ENCODE measurements at places on chromosomes 3 and 15. TPM values are rescaled to one million over a fixed set of nuclear protein-coding genes. Genes with fewer than 3 reads are reported as not detected.

DNA sequence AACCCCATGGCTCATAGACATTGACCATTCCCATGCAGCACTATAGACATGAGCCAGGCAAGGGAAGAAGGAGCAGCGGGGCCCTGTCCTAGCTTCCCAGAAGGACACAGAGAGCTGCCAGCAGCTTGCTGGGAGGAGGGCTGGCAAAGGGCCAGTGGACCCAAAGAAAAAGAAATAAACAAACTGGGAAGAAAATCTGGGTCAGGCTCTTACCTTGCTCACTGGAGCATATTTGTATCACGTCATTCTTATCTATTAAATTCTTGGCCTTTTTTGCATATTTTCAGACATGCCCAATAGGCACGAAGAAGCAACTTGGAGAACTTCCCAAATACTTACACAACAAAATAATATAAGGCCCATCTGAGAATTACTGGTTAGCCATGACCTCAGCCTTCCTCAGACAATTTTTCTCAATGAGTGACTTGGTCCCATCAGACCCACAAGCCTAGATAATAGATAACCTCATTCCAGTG is 28.4 kb downstream of the RASGRP1 start:
- H3K27ac ChIP-seq, result no peak overlapping the region
- peaks cover 4% of the 10 kb centered on the region for H3K27me3 ChIP-seq
- H3K4me3 ChIP-seq, result no peak overlapping the region
- DNase-seq, result no peak
- peaks cover 7% of the 10 kb centered on the region for H3K4me1 ChIP-seq

GRCh38 chr3:190210608-190211007 is 89.9 kb upstream of the P3H2 start:
- peaks cover 7% of the 10 kb centered on the region for H3K4me1 ChIP-seq
- H3K27ac ChIP-seq, result no peak overlapping the region
- no peak overlapping the region for H3K4me3 ChIP-seq
- no peaks in the 10 kb centered on the region for H3K36me3 ChIP-seq
- DNase-seq, result no peak

GRCh38 chr3:13934315-13934714 is 54.4 kb upstream of the WNT7A start:
- no peak overlapping the region for H3K4me3 ChIP-seq
- DNase-seq, result no peak
- H3K27ac ChIP-seq, result no peak overlapping the region

- no peak overlapping the region for H3K27ac ChIP-seq
- DNase-seq, result no peak
- no peaks in the 10 kb centered on the region for H3K36me3 ChIP-seq
Measured at GRCh38 chr3:21747966-21748555, 2.9 kb downstream of the ZNF385D start.

GRCh38 chr3:129996073-129996472 is 21.6 kb downstream of the TRH start:
- no peak for DNase-seq
- no peaks in the 10 kb centered on the region for H3K36me3 ChIP-seq
- no peaks in the 10 kb centered on the region for H3K4me1 ChIP-seq
- peaks cover 24% of the 10 kb centered on the region for H3K27me3 ChIP-seq
- no peak overlapping the region for H3K27ac ChIP-seq

- no peaks in the 10 kb centered on the region for H3K27me3 ChIP-seq
- H3K4me1 ChIP-seq, result no peaks in the 10 kb centered on the region
- H3K27ac ChIP-seq, result no peak overlapping the region
- no peaks in the 10 kb centered on the region for H3K36me3 ChIP-seq
- H3K4me3 ChIP-seq, result no peak overlapping the region
- DNase-seq, result no peak
Measured at GRCh38 chr15:39807791-39808190, 25.1 kb upstream of the FSIP1 start.

- no peaks in the 10 kb centered on the region for H3K27me3 ChIP-seq
- no peaks in the 10 kb centered on the region for H3K36me3 ChIP-seq
- H3K4me3 ChIP-seq, result no peak overlapping the region
- H3K4me1 ChIP-seq, result no peaks in the 10 kb centered on the region
Measured at GRCh38 chr3:129593595-129594339, 12.7 kb downstream of the PLXND1 start.

DNA sequence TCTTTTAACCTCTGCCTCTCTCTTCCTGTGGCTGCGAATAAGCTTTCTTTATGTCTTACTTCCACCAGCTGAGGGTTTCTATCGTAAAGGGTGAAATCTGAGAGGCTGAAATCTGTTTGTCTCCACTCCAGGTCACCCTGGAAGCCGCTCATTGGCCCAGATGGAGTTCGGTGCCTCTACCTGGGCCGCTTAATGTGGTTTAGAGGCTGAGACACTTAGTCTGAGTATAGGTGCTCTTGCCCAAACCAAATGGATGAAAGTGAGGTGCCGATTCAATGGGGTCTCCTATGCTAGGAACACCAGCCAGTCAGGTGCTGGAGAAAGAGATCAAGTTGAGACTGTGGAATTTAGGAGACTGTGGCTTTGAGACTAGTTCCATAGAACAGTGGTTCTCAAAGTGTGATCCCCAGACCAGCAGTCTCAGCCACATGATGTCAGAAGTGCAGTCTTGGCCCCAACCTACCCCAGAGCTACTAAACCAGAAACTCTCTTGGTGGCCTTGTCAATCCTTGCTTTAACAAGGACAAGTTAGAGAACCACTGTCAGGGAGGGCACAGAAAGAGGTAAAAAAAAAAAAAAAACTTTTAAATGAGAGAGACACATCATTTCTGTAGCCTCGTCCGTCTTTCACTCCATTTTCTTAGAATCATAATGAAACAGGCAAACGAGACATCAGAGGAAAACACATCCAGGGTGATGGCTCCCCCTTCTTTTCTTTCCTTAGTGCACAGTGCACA is 54.9 kb upstream of the CCR2 start:
- no peak for DNase-seq
- H3K27me3 ChIP-seq, result no peaks in the 10 kb centered on the region
- H3K27ac ChIP-seq, result no peak overlapping the region
- no peaks in the 10 kb centered on the region for H3K36me3 ChIP-seq
- no peak overlapping the region for H3K4me3 ChIP-seq

- no peaks in the 10 kb centered on the region for H3K36me3 ChIP-seq
- no peak for DNase-seq
Measured at GRCh38 chr3:57064001-57064400, 3.5 kb downstream of the SPATA12 start.

GRCh38 chr15:89998141-89998661 is 2.9 kb upstream of the ZNF710 start:
- H3K27ac ChIP-seq, result peak overlapping the region; percentile 79
- H3K27me3 ChIP-seq, result no peaks in the 10 kb centered on the region
- H3K36me3 ChIP-seq, result no peaks in the 10 kb centered on the region
- no peak overlapping the region for H3K4me3 ChIP-seq

DNA sequence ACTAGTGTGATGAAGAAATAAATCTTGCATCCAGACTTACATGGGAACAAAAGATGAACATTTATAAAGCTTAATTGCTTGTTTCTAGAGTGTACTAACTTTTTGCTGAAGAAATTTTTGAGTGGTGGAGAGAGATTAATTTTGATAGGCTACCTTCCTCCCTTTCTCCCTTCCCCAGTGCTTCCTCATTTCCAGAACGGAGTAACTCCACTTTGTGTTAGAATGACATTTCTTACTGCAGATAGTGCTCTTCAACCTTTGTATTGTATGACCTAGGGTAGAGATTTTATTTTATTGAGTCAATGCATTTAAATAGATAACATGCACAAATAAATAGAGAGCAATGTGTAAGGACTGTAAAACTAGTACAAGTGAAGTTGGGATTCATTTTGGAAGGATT is 1.9 kb downstream of the ATP1B3 start:
- no peaks in the 10 kb centered on the region for H3K27me3 ChIP-seq
- H3K4me1 ChIP-seq, result 0 out of 2 replicates have a peak, but pooled peaks cover 7% of the 10 kb centered on the region
- no peak overlapping the region for H3K27ac ChIP-seq
- no peaks in the 10 kb centered on the region for H3K36me3 ChIP-seq
- DNase-seq, result no peak

DNA sequence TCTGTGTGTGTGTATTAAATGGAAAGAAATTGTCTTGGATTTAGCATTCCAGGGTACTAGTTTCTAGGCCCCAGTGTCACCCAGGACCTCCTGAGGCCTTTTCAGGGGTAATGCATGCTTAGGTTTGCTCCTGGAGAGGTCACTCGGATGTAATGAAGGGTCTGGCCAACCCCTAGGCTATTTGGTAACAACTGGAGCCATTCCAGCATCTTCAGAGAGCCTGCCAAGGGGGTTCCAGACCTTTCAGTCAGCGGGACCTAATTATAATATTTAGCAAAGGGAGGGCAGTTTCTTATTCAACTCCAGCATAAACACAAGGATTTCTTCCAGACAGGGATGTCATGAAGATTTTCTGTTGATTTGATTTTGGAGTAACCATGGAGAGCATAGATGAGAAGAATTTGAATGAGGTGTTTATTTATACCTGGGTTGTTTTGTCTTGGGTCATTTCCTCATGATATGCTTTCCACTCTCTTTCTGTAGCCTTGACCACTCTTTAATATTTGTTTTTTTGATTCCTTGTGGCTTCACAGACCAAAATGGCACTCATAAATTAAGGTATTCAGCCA is 17.4 kb downstream of the KAT2B start:
- no peaks in the 10 kb centered on the region for H3K27me3 ChIP-seq
- H3K4me1 ChIP-seq, result peaks cover 52% of the 10 kb centered on the region
- DNase-seq, result no peak
- H3K4me3 ChIP-seq, result peak overlapping the region; percentile 12

DNA sequence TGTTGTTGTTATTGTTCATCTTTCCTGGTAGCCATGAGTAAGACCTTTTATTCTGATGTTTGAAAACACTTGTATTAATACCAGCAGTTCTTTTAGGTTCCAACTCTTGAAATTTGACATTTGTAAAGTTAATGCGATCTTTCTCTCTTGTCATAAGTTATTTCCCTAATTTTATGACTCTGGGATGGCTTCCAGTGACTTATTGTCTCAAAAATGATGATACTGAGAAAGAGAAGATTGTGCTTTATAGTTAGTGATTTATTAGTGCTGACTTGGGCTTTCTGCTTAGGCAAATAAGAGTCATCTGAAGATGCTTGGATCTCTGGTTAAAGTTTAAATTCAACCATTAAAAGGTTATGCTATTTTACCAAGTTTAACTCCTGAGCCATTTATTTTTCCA is 715.2 kb downstream of the GRM7 start:
- no peaks in the 10 kb centered on the region for H3K27me3 ChIP-seq
- H3K36me3 ChIP-seq, result no peaks in the 10 kb centered on the region
- H3K4me1 ChIP-seq, result no peaks in the 10 kb centered on the region
- no peak overlapping the region for H3K27ac ChIP-seq
- H3K4me3 ChIP-seq, result no peak overlapping the region

DNA sequence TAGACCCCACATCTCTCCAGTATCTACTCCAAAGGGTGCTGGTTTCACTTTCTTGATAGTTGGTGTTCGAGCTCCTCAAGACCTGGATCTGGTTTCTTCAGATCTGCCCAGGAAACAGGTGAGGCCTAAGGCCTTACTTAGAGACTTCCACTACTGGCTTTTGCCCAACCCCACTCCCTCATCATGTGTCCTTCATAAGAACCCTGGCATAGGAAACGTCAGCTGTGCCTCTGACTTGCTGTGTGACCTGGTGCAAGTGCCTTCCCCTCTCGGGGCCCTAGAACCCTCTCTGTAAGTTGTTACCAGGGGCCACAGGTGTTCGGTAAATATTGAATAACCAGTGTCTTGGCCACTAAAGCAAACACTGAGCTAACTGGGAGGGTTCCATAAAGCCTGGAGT is 3.9 kb downstream of the OXTR start:
- H3K4me3 ChIP-seq, result no peak overlapping the region
- no peak for DNase-seq
- H3K27ac ChIP-seq, result no peak overlapping the region
- H3K4me1 ChIP-seq, result peaks cover 37% of the 10 kb centered on the region
- H3K36me3 ChIP-seq, result no peaks in the 10 kb centered on the region

DNA sequence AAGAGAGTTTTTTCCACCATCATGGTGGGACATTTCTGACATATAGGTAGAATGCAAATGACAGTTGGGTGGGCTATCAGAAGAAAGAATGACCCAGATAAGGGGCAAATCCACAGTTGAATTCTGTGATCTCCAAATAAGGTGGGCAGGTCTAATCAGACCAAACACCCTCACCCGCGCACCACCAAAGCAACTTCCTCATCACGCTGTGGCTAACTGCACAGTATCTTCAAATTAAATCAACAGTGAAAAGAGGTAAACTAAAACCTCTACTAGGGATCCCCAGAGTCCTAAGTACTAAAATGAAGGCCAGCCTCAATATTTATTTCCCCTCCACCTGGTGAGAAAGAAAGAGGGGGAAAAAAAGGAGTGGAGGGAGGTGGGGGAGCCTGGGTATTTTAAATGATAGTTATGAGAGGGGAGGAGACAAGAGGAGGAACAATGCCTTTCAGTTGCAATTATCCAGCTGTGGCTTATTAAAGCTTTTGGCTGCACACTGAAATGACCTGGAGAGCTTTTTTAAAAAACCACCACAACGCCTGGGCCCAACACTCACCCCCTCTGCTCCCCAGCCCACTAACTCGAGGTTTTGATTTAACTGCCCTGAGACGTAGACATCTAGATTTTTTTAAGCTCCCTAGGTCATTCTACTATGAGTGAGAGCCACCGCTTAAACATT is 61.0 kb downstream of the LRIG1 start:
- H3K4me1 ChIP-seq, result peaks cover 8% of the 10 kb centered on the region
- no peak overlapping the region for H3K4me3 ChIP-seq
- no peak for DNase-seq
- H3K27ac ChIP-seq, result no peak overlapping the region
- no peaks in the 10 kb centered on the region for H3K27me3 ChIP-seq

GRCh38 chr3:5011555-5012256 is 32.5 kb downstream of the BHLHE40 start:
- no peak overlapping the region for H3K4me3 ChIP-seq
- H3K27ac ChIP-seq, result no peak overlapping the region
- DNase-seq, result no peak

- peaks cover 33% of the 10 kb centered on the region for H3K36me3 ChIP-seq
- no peak overlapping the region for H3K4me3 ChIP-seq
- H3K27me3 ChIP-seq, result no peaks in the 10 kb centered on the region
- no peak overlapping the region for H3K27ac ChIP-seq
Measured at GRCh38 chr3:53180305-53181023, 19.5 kb downstream of the PRKCD start.

DNA sequence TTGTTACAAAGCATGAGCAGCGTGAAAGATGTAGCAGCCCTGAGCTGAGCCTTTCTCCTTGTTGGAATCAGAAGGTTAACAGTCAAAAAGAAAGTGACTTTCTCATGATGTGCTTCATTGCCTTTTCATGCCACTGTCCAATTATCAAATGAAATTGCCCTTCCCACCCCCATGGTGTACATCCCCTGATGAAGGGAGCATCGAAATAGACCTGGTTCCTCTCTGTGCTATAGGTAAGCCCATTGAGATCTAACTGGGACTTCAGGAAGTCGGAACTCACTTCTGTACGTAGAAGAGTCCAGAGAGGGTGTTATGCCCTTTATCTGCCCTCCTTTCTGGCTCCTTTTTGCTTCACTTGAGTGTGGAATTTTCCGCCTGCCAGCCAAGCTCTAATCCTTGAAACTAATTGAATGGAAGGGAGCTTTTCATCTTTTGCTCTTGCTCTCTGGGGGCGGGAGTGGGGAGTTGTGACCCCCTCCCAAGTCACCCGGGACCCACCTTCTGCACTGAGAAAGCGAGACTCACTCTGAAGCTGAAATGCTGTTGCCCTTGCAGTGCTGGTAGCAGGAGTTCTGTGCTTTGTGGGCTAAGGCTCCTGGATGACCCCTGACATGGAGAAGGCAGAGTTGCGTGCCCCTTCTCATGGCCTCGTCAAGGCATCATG is 20.9 kb downstream of the ABHD6 start:
- H3K4me3 ChIP-seq, result no peak overlapping the region
- no peaks in the 10 kb centered on the region for H3K36me3 ChIP-seq
- no peaks in the 10 kb centered on the region for H3K27me3 ChIP-seq
- no peak for DNase-seq

The SOX2 gene
- total RNA-seq, result not detected

The ZNF385D gene
- total RNA-seq, result 2.9 TPM

The VIPR1 gene
- 7.0 TPM for total RNA-seq

The CELSR3 gene
- total RNA-seq, result 1.1 TPM

The THBS1 gene
- total RNA-seq, result 374 TPM

The BFSP2 gene
- not detected for total RNA-seq

The ITIH4 gene
- not detected for total RNA-seq

The THUMPD3 gene
- total RNA-seq, result 65.5 TPM
